Lower lobe of right lung (tissue), 2 donors: ENCODE measurements at places on chromosomes 5 and 9. TPM values are rescaled to one million over a fixed set of nuclear protein-coding genes. Genes with fewer than 3 reads are reported as not detected.

DNA sequence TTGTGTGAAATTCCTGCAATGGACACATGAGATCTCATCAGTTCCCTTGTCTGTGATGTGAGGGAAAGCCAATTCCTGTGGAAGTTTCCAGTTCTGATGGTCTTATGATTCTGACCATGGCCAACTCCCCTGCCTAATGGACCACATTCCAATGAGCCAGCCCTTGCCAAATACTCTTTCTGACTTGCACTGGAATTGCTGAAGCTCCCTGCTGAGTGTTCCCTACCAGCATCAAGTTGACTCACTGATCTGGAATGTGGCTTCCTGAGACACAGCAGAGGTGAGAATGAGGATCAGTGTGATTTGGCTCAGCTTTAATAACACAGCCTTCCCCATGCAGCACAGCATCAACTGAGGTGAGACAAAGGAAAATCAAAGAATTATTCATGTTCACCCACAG lies 427.8 kb downstream of the KDM4C start:
- no peaks in the 10 kb centered on the region for H3K4me1 ChIP-seq
- H3K4me3 ChIP-seq = no peak overlapping the region
- no peak for DNase-seq

- no peak overlapping the region for H3K4me3 ChIP-seq
- DNase-seq = no peak
- no peaks in the 10 kb centered on the region for H3K36me3 ChIP-seq
- H3K27ac ChIP-seq = no peak overlapping the region
- peaks cover 13% of the 10 kb centered on the region for H3K4me1 ChIP-seq
- no peaks in the 10 kb centered on the region for H3K27me3 ChIP-seq
Measured at GRCh38 chr9:133740911-133741310, 2.8 kb upstream of the SARDH start.

- no peak for DNase-seq
- H3K4me3 ChIP-seq = no peak overlapping the region
- H3K27ac ChIP-seq = no peak overlapping the region
- H3K36me3 ChIP-seq = no peaks in the 10 kb centered on the region
Measured at GRCh38 chr9:101639785-101640665, 45.3 kb upstream of the PPP3R2 start.

DNA sequence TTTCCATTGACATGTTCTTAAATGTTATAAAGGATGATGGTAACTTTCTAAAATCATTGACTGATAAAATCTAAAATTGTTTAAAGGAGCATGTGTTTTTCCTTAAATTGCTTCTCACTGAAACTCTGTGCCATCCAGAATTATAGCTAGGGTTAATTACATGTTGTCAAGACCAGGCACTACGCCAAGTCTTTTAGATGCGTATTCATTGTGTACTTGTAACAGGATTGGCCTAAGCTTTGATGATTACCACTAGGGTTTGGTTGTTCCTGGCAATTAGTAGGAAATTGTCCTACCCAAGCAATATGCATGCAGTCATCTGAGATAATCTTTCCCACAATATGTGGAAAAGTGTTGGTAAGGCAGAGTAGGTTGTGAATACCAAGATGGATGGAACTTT lies 43.8 kb downstream of the PRKACG start:
- no peaks in the 10 kb centered on the region for H3K4me1 ChIP-seq
- peak overlapping the region; percentile 10 for H3K27ac ChIP-seq
- DNase-seq = no peak
- no peaks in the 10 kb centered on the region for H3K36me3 ChIP-seq

The GPX8 gene
- total RNA-seq = 10.8 TPM

The KIF12 gene
- total RNA-seq = 4.8 TPM

The CDKN2B-AS1 gene
- total RNA-seq = 2.4 TPM
